ENCODE measurements at places on chromosomes 1 and 21.

DNA sequence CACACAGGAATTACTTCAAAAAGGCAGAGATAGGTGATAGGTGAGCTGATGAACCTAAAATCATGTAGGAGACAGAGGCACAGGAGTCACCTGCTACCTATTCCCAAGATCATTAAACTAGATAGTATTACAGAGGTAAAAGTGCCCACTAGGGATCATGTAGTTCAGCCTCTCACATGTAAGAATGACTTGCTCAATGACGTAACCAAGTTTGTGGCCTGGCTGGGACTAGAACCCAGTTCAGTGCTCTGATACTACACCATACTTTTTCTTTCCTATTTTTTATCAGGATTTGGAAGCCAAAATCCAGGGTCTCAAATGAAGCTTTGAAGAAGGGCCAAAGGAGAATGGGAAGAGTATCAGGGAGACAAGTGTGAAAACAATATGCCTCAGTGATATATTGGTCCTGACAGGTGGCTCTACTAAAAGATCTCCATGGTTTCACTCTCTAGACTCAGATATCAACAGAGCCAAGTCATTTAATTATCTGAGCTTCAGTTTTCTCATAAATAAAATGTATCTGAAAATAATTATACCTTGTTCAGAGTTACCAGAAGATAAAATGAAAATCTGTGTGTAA is 87.3 kb upstream of the SLFNL1 start:
- DNase-seq, result no peak

DNA sequence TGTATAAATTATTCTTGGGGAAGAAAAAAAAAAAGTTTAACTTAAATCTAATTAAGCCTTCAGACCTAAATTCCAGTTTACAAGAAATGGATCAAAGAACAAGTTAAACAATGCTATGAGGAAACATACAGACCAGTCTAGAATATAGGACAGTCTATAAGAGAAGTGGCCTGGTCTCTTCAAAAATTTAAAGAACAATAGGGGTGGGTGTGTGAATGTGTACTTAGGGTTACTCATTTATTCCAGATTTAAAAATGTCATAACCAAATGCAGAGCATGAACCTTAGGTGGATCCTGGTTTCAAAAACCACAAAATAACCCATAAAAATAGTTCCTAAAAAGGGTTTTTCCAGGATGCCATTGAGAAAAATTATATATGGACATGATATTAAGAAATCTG is 21.8 kb upstream of the SYNJ1 start:
- no peak for DNase-seq

DNA sequence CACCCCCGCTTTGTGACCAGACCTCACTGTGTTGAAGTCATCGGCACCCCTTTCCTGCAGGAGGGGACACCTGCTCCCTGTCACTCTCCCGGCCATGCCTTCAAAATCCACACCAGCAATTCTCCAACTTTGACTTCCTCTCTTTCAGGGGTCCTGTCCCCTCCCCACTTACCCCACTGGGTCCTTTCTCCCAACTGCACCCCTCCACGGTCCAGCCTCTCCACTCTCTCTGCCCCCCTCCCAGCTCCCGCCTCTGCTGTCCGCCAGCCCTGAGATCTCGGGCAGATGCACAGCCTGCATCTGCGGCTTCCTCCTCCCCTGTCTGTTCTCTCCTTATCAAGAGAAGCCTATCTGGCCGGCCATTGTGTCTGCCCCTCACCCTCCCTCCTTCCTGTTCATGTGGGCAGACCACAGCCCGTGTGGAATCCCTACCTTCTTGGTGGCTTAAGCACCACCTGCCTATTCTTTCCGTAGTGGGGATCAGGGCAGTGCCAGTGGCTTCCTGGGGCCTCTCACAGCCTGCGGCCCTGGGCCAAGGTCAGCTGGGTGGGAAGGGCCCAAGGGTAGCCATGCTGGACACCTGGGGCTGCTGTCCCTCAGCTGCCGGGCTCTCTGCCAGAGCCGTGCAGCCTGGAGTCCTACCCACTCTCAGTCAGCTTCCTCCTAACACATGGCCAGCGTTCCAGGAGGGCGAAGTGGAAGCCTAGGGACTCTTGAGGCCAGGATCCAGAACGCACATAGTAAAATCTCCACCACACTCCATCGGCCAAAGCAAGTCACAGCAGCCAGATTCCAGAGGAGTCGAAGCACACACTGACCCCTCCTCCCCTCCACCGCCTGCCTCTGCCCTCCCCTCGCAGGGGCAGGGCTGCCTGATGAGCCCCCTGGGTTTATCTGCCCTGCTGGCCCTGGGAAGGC is 5.1 kb upstream of the HES4 start:
- DNase-seq, result no peak

GRCh38 chr1:244350027-244350426 is 101.7 kb downstream of the ADSS2 start:
- DNase-seq, result no peak

DNA sequence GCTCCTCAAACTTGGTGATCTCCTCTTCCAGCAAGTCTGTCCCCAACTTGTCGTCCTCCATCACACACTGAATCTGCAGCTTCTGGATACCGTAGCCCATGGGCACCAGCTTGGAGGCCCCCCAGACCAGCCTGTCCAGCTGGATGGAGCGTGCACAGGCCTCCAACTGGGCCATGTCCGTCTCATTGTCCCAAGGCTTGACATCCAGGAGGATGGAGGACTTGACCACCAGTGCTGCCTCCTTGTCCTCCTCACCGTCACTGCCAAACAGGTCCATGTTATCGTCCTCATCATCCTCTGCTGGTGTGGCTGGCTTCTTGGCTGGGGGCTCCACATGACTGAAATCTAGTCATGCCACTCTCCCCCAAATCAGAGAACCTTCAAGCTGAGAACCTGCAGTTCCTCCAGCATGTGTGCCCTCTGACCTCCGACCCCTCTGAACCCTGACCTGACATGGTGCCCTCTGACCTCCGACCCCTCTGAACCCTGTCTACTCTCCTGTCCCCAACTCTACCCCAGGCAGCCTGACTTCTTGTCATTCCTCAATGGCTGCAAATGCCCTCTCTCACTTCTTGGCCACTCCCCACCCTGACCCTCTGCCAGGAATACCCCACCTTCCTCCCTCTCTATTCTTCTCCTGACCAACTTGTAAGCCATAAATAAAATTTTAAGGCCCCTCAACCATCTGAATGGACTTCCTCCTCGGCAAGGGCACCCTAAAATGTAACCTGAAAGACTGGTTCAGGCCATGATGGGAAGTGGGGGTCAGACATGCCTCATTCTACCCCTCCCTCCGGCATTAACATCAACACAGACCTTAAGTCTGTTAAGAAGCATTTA is 275.7 kb upstream of the C1orf174 start:
- no peak for DNase-seq

- DNase-seq, result no peak
These were observed 31.3 kb upstream of the SLC30A10 start for GRCh38 chr1:219959540-219960203.

GRCh38 chr21:46098303-46099141 is 610 bp downstream of the COL6A2 start:
- DNase-seq, result no peak

- DNase-seq, result no peak
These were observed 44.0 kb upstream of the DIPK1A start for GRCh38 chr1:93005252-93005598.

DNA sequence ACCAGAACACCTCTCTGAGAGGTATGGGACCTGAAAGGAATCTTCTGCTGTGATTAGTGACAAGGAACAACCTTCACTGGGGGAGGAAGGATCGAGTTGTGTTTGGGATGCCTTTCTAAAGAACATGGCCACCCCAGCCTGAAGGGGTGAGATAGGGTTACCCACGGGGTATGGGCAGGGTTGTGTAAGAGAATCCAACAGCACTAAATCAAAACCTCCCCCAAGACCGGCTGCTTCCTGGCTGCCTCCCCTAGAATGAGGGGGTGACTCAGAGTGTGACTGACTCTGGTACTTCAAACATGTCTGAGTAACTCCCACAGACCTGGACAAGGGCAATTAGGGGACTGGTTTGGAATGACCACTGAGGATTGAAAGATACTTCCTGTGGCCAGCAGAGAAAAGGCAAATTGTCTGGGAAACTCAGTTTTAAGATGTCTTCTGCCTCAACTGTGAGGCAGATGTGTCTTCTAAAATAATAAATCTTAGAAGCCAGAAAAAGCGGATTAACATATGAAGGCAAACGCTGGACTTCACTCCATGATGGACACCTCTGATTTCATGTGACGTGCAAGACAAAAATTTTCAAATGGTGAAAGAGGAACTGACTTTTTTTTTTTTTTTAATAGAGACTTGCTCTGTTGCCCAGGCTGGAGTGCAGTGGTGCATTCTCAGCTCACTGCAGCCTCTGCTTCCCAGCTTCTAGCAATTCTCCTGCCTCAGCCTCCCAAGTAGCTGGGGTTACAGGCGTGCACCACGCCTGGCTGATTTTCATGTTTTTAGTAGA is 6.7 kb upstream of the PTPN14 start:
- DNase-seq, result no peak

DNA sequence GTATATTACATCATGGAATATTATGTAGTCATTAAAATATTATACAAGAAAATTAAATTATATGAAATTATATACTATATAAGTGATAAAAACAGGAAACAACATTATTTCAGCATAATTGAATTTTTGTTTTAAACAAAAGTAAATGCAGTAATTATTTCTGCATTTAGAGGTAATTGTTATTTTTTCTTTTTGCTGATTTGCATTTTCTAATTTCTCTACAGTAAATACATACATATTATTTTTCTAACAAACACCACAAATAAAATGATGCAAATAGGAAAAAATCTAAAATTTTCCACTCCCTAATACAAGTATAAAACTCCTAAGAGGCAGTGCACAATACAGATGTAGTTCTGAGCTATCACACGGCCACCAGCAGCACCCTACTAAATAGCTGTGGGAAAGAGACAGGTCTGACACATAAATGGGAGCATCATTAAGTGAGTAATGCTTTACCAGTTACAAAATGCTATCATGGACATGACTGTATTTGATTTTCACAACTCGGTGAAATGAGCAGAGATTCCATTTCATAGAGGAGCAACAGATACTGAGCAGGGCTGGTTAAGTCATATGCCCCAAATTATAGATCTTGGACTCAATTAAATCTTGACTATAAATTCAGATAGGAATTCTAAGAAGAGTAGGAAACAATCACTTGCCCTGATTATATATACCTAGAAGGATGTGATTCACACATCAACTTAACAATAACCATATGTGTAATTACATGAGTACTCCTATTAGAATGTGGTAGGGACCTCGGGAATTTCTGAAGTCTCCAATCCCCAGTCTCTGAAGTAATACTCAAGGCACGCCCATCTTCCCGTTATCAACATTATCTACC is 49.0 kb downstream of the NRIP1 start:
- no peak for DNase-seq

- no peak for DNase-seq
These were observed 45.4 kb downstream of the NUAK2 start for GRCh38 chr1:205275916-205276688.
